ENCODE measurements at places on chromosomes 3 and 15. TPM values are rescaled to one million over a fixed set of nuclear protein-coding genes. Genes with fewer than 3 reads are reported as not detected.

IL17RB gene
- polyA plus RNA-seq, result 5.1 TPM

TYRO3 gene
- polyA plus RNA-seq, result 2.9 TPM

P2RY12 gene
- 0.27 TPM for polyA plus RNA-seq

GPR160 gene
- polyA plus RNA-seq, result 0.16 TPM

FANCD2OS gene
- not detected for polyA plus RNA-seq

FBXO40 gene
- polyA plus RNA-seq, result 0.84 TPM

Data from Purkinje cell (primary cell).